ENCODE measurements at places on chromosomes 11 and 22.

DNA sequence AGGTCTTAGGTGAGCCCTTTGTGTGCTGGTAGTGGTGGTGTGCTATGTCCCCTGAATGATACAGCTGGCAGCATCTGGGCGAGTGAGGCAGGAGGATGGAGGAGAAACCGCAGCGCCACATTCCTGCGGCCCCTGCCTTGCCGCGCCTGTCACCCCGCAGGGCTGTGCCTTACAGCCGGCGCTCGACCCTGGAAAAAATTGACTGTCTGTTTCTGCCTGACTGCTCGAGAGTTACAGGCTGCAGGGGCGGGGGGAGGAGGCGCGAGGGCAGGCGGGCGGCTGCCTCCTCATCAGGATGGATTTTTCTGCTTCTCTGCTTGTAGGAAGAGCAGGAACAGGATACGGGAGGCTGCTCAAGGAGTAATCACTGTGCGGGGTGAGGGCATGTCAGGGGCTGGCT lies 443.4 kb downstream of the MIAT start:
- DNase-seq = no peak

DNA sequence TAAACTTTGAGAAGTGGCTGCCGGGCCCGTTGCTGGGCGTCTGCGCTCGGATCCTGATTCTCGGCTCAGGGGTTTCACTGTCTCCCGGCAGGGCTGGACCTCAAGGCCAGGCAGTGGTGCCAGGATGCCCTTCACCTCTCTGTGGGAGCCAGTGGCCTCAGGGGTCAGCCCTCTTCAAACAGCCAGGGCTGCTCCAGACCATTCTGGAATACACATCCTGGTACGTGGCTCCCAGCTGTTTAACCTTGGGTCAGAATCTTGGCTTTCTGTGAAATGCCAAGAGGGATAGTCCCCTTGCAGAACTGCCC lies 70.5 kb downstream of the MPPED1 start:
- DNase-seq = no peak

GRCh38 chr22:30325724-30326254 lies 952 bp downstream of the TBC1D10A start:
- DNase-seq = no peak

GRCh38 chr22:45987136-45987861 lies 10.3 kb upstream of the WNT7B start:
- no peak for DNase-seq

DNA sequence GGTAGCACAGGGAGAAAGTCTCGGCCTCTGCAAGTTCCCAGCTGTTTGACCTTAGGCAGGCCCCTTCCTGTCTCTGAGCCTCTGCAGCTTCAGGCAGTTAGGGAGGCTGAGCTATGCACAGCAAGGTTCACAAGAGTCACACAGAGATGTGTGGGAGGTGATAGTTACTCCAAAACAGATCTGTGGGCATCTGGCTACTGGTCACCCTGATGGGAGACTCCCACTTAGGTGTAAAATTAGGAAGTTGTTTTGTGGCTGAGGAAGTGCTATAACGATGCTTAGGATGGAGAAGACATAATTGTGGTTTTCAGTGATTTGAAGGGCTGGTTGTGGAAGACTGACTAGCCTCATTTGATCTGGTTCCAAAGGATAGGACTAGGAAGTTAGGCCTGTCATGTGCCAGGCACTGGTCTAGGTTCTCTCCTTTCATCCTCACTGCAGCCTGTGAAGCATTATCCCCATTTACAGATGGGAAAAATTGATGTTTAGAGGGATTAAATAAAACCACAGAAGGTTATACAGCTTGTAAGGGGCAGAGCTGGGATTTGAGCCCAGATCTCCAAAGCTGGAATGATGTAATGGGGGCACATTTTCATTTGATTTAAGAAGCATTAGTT lies 13.5 kb downstream of the ACO2 start:
- DNase-seq = no peak

- no peak for DNase-seq
These were observed 12.0 kb downstream of the SCN3B start for GRCh38 chr11:123642435-123642834.

Data from activated CD8-positive, alpha-beta memory T cell treated with anti-CD3 and anti-CD28 coated beads, Interleukin-2, amount 50 U/mL, for 4 hours (primary cell).